ENCODE measurements at places on chromosomes 13 and 19.

GRCh38 chr19:36573895-36574720 is 1.0 kb upstream of the ZNF529 start:
- H3K4me3 ChIP-seq, result peak overlapping the region; percentile 83
- H3K4me1 ChIP-seq, result peaks cover 16% of the 10 kb centered on the region
- no peak for DNase-seq
- H3K27me3 ChIP-seq, result no peaks in the 10 kb centered on the region

- H3K4me3 ChIP-seq, result no peak overlapping the region
- no peak for DNase-seq
- H3K36me3 ChIP-seq, result no peaks in the 10 kb centered on the region
- H3K27me3 ChIP-seq, result peaks cover 84% of the 10 kb centered on the region
- H3K4me1 ChIP-seq, result peaks cover 10% of the 10 kb centered on the region
These were observed 6.1 kb downstream of the SOX21 start for GRCh38 chr13:94706101-94706842.

DNA sequence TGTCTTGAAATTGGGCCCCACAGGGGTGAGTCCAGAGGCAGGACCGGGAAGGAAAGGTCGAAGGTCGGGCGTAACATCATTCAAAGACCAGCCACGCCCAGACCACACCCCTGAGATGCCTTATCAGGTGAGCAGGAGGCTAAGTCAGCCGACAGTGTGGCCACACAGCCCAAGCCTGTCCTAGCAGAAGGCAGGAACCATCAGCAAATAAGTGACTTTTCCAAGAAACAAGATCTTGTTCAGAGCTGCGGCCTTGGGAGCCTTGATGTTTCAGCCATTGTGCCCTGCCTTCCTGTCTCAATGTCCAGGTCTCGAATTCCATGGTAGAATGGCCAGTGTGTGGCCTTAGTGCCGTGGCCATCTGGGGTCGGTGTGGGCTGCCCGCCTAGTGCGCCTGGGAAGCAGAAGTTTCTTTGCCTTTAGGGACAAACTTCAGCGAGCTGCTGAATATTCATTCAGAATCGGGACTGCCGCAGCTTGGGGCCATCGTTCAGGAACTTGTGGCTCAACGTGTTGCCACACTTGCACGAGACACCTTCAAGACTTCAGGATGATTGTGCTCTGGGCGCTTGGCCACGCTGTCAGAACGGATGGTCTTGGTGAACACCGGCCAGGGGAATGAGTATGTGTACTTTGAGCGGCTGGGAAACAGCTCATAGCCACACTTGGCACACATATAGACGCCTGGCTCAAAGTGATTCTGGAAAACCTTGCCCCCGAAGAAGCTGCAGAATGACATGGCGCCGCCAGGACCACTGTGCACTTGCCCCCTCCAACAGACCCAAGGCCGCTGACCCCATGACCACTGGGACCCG is 6.1 kb upstream of the IFNL4 start:
- no peak overlapping the region for H3K4me3 ChIP-seq
- H3K36me3 ChIP-seq, result no peaks in the 10 kb centered on the region
- H3K27ac ChIP-seq, result no peak overlapping the region
- no peak for DNase-seq
- no peaks in the 10 kb centered on the region for H3K27me3 ChIP-seq

DNA sequence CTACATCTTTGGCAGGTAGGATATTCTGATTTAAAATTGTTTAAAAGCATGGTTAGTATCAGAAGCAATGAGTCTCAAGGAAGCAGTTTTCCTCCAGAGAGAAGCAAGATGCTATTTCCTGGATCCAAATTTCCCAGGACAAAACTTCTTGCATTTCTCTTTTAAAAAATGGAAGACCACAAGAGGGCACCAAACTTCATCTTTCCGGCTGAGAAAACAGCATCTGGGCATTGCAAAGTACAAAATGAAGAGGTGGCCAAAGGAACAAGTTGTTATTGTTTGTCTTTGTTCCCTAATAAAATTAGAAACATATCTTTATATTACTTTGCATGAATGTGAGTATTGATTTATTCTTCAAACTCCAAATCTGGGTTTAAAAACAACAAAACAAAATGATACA is 60.0 kb upstream of the LRCH1 start:
- H3K27me3 ChIP-seq, result no peaks in the 10 kb centered on the region
- H3K4me1 ChIP-seq, result no peaks in the 10 kb centered on the region
- no peak for DNase-seq
- no peak overlapping the region for H3K27ac ChIP-seq
- H3K36me3 ChIP-seq, result no peaks in the 10 kb centered on the region

- no peaks in the 10 kb centered on the region for H3K36me3 ChIP-seq
- no peak for DNase-seq
- H3K27ac ChIP-seq, result no peak overlapping the region
- no peak overlapping the region for H3K4me3 ChIP-seq
- no peaks in the 10 kb centered on the region for H3K27me3 ChIP-seq
- no peaks in the 10 kb centered on the region for H3K4me1 ChIP-seq
These were observed 9.8 kb upstream of the KCNN4 start for GRCh38 chr19:43790587-43790986.

GRCh38 chr19:45645068-45645630 is 6.0 kb upstream of the EML2 start:
- DNase-seq, result no peak
- no peak overlapping the region for H3K27ac ChIP-seq
- peak overlapping the region; percentile 53 for H3K4me3 ChIP-seq
- no peaks in the 10 kb centered on the region for H3K36me3 ChIP-seq
- H3K4me1 ChIP-seq, result peaks cover 21% of the 10 kb centered on the region

DNA sequence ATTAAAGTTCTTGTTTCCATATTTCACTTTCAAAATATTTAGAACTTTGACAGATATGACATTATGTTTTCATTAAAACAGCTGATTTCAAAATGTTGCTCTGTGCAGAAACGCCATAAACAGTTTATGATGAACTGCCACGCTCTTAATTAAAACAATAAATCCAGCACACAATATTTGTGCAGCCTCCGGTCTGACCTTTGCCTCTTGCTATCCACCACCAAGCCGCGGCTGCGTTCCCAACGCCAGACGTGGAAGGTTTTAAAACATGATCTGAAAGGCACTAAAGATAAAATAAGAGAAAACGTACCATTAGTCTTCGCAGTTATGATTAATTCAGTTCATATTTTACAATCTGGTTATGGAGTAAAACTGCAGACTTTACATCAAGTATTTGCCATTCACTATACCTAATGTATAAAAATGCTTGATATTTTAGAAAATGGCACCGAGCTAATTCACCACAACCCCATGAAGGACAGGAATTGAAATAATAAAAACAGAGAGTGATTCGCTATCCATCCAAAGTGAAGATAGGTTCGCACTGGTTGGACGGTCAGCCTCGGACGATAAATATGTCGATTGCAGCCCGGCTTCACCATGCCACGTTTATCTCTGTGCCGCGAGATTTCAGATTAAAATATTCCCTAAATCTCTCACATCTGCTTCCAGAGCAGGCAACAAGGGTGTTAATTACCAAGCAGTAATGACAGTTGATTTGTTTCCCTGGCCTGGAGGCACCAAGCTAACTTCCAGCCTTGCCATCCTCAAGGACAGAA is 103.3 kb upstream of the ZNF507 start:
- no peak for DNase-seq
- no peak overlapping the region for H3K27ac ChIP-seq
- no peaks in the 10 kb centered on the region for H3K36me3 ChIP-seq
- no peak overlapping the region for H3K4me3 ChIP-seq
- no peaks in the 10 kb centered on the region for H3K27me3 ChIP-seq
- H3K4me1 ChIP-seq, result no peaks in the 10 kb centered on the region

- no peaks in the 10 kb centered on the region for H3K4me1 ChIP-seq
- H3K27me3 ChIP-seq, result peaks cover 38% of the 10 kb centered on the region
- no peak within 1 kb of the TSS for H3K4me3 ChIP-seq
- DNase-seq, result no peak
- no peak within 1 kb of the TSS for H3K27ac ChIP-seq
These were observed at the start of gene TMEM190 for GRCh38 chr19:55376241-55376933. TMEM190 (plus strand) TSS chr19:55376826; CDS start chr19:55376854, 28 bp downstream.

DNA sequence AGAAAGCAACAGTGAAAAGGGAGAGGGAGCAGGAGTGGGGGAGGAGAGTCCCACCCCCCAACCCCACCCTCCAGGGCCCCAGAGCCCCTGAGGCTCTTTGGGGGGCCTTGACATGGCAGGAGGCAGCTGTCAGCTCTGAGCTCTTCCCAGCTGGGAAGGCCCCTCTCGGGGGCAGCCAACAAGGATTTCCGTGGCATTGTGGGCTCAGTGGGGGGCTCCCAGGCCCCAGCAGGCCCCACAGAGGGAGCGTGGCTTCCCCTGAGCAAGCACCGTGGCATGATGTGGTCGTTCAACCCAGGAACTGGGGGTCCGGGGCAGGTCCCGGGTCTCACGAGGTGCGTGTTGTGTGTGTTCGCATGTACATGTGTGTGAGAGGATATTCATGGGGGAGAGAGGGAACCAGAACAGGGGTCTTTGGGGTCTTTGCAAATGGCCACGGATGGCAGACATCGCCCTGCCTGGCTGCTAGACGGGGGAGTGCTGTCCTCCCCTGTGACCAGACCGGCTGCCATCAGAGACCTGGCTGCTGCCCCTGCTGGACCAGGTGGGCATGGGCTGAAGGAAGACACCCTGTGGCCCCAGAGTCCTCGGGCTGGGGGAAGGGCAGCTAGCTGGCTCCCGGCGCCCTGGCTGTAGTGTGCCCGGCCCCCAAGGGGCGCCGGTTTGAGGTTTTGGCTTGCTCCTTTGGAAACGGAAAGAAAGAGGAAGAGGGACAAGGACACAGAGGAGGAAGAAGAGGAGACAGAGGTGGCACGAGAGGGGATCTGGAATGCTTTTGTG is 3.7 kb upstream of the AKAP8L start:
- H3K4me1 ChIP-seq, result peaks cover 14% of the 10 kb centered on the region
- no peaks in the 10 kb centered on the region for H3K27me3 ChIP-seq
- no peak overlapping the region for H3K27ac ChIP-seq
- no peak overlapping the region for H3K4me3 ChIP-seq

DNA sequence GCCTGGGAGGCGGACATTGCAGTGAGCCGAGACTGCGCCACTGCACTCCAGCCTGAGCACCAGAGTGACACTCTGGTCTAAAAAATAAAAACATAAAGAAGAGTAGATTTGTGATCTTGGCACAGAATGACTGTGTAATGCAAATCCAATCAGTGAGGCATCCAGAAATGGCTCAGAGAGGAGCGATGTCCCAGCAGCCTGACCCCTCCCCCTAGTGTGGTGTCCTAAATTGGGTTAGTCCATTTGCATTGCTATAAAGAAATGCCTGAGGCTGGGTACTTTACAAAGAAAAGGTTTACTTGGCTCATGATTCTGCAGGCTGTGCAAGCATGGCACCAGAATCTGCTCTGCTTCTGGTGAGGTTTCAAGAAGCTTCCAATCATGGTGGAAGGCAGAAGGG is 59.1 kb upstream of the ZNF30 start:
- no peak for DNase-seq
- no peak overlapping the region for H3K27ac ChIP-seq
- H3K4me1 ChIP-seq, result no peaks in the 10 kb centered on the region
- H3K27me3 ChIP-seq, result no peaks in the 10 kb centered on the region

DNA sequence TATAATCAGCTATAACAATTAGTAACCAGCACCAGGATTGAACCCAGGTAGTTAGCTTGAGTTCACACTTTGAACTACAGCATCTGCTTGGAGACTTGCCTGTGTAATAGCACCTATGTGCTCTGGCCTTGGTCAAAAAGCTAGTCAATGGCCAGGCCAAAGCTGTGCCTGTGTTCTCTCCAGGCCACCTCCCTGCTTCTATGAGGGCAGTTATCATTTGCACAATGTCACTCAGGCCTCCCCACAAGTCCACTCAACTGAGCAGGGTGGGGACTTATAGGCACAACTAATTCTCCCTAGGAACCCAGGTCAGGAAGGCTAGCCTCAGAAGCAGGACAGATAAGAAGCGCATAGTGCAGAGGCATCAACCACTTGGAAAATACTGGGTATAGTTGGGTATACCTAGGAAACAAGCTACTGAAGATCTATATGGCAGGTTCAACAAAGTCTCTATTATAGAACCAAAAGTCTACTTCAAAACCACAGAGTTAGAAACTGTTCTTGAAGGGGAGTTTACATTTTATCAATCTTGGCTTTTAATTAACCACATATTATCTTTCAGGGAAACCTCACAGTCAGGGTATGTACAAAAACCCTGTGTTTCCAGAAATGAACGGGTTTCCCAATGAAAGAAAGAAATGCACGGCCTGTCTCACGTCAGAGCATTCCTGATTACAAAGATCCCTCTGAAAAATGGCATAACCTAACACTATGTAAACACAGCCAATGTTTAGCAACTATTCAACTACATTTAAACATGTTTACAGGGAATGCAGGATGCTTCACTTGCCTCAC is 140.9 kb downstream of the ABCC4 start:
- H3K4me1 ChIP-seq, result no peaks in the 10 kb centered on the region
- H3K27me3 ChIP-seq, result no peaks in the 10 kb centered on the region
- no peak for DNase-seq
- peaks cover 3% of the 10 kb centered on the region for H3K36me3 ChIP-seq
- no peak overlapping the region for H3K27ac ChIP-seq
- H3K4me3 ChIP-seq, result no peak overlapping the region

DNA sequence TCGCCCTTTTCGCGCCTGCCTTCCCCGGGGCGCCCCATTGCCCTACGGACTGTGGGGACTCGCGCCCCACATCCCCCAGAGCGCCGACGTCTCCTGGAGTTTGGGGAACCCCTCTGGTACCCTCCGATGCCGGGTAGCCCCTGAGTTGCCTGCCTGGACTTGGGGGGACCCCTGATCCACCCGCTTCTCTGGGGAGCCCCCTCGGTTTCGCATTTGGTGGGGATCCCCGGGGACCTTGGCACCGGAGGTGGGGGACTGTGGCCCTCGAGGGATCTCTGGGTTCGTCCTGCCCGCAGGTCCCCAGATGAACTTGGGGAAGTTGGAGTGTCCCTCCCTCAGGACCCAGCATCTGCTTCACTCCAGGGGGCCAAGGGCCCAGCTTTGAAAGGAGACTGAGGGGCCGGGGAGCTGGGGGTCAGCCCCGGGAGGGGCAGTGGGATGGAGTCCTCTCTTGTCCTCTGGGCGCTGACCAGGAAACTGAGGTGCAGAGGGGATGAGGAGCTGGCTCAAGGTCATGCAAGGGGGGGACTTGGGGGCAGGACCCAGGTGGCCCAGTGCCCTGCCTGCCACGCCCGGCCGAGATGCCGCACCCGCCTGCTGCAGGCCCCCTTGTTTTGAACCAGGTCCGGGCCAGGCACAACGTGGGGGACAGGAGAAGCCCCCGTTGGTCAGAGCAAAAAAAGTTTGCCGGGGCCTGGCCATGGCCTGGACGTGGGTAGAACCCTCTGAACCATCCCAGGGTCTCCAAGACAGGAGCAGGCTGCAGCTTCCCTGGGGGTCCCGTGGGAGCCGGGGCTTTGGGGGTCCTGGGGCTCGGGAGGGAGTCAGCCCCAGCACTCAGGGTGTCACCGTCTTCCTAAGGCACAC is 1.0 kb downstream of the EFNA2 start:
- H3K36me3 ChIP-seq, result no peaks in the 10 kb centered on the region
- peaks cover 53% of the 10 kb centered on the region for H3K27me3 ChIP-seq
- H3K4me3 ChIP-seq, result no peak overlapping the region
- no peaks in the 10 kb centered on the region for H3K4me1 ChIP-seq

DNA sequence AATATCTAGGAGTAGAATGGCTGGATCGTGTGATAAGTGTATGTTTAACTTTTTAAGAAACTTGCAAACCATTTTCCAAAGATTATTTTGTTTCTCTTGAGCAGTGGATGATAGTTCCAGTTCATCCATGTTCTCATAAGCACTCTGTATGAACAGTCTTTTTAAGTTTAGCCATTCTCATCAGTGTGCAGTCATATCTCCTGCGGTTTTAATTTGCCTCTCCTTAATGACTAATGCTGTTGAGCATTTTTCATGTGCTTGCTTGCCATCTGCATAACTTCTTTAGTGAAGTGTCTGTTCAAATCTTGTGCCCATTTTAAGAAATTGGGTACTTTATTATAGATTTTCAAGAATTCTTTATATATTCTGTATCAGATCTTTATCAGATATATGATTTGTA is 58.6 kb downstream of the WASF3 start:
- DNase-seq, result no peak
- H3K4me1 ChIP-seq, result no peaks in the 10 kb centered on the region
- no peaks in the 10 kb centered on the region for H3K36me3 ChIP-seq
- H3K27ac ChIP-seq, result no peak overlapping the region
- H3K27me3 ChIP-seq, result peaks cover 3% of the 10 kb centered on the region

Data from effector memory CD4-positive, alpha-beta T cell (primary cell).